Stimulated activated CD4-positive, alpha-beta T cell treated with anti-CD3 and anti-CD28 coated beads, Interleukin-15, amount 100 ng/mL, for 24 hours (primary cell): ENCODE measurements at places on chromosomes 5 and 9.
A peak's percentile ranks its signal among the peaks of the same experiment; 100 is the strongest.

DNA sequence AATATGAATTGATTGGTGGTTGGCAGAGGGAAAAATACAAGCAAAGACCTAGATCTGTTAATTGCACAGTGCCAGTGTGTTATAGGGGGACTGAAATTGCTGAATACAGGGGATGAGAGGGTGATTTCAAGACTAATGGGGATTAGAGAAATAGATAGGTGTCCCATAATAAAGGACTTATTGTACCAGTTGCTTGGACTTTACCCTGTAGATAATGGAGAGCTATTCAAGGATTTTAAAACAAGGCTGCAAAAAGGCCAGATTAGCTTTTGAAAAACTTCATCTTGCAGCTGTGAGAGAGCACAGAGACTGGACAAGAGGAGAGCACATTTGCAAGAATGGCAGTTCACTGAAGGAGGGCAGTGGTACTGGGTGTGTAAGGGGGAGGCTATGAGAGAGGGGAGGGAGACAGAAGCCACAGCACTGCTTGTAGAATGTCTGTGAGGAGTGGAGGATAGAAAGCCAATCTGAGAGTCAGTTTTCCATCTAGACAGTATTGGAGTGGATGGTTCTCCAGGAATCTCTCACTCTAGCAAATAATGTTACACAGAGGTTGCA, 28.8 kb upstream of the SCAMP1 start:
- DNase-seq, result no peak

GRCh38 chr5:74951865-74952264, 85.7 kb upstream of the FAM169A start:
- DNase-seq, result no peak

DNA sequence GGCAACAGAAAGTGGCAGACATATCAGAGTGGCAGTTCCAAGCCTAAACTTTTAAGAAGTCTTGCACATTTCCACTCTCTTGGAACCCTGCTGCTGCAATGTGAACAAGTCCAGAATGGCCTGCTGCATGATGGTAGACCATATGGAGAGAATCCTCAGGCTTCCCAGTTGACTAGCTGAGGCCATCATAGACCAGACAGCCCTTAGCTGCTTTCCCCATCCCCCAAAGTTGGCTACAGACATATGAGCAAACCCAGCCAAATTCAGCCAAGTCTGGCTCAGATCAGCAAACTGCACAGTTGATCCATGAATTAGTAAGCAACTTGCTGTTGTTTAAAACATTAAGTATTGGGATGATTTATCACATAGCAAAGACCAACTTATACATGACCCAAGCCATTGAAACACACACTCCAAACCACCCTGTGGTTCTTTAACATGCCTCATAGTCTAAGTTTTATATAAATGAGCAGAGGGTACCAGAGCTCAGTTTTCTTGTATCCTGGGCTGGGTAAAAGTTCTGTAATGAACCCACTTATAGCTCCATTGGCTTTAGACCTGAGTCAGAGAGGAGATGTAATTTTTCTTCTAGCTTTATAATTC, 19.9 kb downstream of the PPP3R2 start:
- DNase-seq, result no peak

- no peak for DNase-seq
Measured at GRCh38 chr5:74200560-74200959, 440.0 kb downstream of the ENC1 start.

DNA sequence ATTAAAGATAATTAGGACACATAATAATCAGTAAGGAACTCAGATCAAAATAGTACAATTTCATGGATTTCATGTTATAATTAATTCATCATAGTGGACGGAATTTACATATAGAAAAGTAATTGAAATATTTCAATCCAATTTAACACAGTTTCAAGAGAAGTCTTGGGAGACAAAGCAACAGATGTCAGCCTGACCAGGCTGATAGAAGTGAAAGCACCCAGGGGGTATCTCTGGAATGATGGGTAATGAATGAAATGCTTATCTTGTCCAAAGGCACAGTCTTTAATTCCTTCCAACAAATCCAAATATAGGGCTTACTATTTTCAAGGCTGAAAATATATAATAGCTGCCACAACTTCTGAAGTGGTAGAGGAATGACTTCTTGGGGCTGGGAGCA, 629.3 kb upstream of the RGMB start:
- no peak for DNase-seq

DNA sequence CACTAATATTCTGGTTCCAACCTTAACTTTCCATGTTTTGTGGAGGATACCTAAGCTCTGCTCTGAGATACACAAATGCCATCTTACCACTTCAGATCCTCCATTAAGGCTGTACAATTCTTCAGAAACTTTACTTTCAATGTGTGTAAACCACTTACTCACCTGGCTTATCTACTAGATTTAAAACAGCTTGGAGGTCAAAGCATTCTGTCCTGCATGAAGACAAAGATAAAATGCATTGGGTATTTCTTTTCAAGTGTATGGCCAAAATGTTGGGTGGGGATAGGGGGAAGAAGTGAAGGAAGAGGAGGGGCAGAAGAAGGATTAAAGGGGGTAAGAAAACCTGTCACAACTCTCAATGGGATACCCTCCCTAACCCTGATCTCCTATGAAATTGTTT, 939 bp downstream of the GOLGA1 start:
- no peak for DNase-seq

DNA sequence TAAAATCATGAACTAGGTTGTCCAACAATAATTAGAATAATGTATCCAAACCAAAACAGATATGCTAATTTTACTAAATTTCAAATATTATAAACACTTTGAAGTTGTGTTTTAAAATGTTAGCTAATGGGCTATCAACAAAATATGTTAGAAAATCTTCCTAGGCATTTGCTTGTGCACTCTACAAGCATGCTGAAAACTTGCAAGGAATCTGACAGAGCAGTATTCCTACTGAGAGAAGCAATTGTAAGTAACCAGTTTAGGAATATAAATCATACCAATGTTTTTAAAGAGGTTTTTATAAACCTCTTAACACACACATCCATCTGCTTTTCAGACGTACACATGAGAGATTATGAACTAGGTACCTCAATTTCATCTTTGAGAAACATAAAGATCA, 228.4 kb upstream of the TBCA start:
- no peak for DNase-seq

DNA sequence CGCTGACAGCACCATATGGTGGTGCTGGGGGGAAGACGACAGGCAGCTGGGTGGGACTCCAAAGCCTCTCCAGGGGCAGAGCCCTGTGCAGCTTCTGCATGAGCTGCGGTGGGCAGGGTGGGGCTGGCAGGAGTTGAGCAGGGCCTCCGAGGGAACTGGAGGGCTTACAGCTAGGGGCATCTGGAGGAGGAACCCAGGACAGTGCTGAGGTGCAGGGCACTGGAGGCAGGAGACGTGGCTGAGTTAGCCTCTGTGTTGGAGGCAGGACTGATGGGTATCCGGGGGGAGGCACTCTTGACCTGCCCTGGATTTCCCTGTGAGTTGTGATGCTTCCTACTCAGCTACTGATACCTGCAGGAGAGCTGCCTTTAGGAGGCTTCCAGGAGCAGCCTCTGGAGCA, 45.0 kb downstream of the TENT4A start:
- DNase-seq, result no peak

DNA sequence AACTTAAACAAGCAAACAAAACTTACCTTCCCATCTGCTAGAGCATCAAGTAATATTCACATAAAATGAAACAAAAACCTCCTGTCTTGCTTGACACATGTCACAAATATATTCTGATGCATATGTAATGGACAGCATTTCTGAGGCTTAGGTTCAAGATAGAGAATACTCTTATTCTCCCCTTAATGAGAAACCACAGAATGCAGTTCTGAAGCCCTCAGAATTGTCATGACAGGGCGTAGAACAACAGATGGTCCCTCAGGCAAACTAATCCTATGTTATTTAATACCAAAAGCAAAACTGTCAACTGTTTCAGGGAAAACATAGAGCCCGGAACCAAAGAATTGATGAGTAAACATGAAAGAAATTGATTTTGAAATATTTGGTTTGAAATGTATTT, 229.9 kb upstream of the RIOK2 start:
- DNase-seq, result no peak

GRCh38 chr5:73922224-73922623, 296.2 kb downstream of the ARHGEF28 start:
- no peak for DNase-seq

GRCh38 chr5:92548346-92548745, 1032.7 kb downstream of the NR2F1-AS1 start:
- DNase-seq, result no peak

GRCh38 chr9:27660148-27660547, 86.9 kb upstream of the C9orf72 start:
- no peak for DNase-seq

- DNase-seq, result no peak
Measured at GRCh38 chr9:4160249-4160648, 139.6 kb downstream of the GLIS3 start.

DNA sequence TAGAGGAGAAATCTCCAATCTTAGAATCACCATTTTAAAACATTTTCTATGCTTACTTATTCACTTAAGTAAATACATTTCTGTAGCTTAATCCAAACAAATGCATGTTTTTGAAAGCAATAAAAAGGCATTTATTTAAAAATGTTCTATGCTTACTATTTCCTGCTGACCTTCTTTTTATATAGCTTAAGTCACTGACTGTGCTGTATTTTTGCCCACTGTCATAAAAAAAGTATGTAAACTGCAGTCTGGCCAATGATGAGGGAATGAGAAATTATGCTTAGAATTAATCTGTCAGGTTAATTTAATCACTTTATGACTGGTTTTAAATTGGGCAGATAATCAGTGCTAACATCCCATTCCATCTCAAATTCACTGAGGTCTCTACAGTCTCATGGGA, 20.1 kb downstream of the NUDT12 start:
- DNase-seq, result no peak

GRCh38 chr9:4295160-4295559, 4.7 kb downstream of the GLIS3 start:
- no peak for DNase-seq

DNA sequence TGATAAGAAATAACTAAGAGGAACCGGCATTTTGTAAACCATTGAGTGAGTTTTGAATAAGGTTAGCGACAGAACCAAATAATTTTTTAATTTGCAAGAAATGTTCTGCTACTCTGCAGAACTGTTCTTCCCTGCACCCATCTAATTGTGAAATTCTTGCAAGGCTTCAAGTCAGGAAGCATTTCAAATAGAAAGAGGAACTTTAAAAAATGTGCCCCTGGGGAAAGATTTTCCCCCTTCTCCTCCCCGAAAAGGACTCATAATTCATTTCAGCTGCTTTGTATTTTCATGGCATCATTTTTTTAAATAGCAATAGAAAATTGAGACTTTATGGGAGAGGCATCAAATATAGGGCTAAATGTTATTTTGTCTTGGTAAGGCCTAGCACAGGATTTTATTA, 180.9 kb upstream of the ANKRD55 start:
- no peak for DNase-seq

GRCh38 chr5:61397238-61397637, 65.2 kb downstream of the ZSWIM6 start:
- no peak for DNase-seq

GRCh38 chr9:121786998-121787422, 135.6 kb downstream of the DAB2IP start:
- no peak for DNase-seq

DNA sequence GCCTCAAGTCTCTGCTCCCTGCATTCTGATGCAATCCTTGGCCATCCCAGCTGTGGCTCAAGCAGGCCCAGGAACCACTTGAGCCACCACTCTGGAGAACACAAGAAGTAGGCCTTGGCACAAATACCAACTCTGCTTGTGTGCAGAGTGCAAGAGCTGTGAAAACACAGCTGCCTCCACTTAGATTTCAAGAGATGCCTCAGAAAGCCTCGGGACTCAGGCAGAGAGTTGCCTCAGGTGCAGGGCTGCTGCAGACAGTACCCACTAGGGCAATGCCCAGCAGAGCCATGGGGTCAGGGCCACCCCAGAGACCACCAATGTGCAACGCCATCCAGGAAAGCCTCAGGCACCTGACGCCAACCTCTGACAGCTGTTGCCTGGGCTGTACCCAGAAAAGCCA, 82.4 kb downstream of the FREM1 start:
- no peak for DNase-seq

- no peak for DNase-seq
Measured at GRCh38 chr9:133059623-133060022, 2.2 kb upstream of the CEL start.

GRCh38 chr9:95666785-95667155, 150.0 kb upstream of the PTCH1 start:
- DNase-seq, result no peak

GRCh38 chr9:19375538-19375937, 4.5 kb downstream of the RPS6 start:
- no peak for DNase-seq

GRCh38 chr9:137723783-137724445, 105.1 kb downstream of the EHMT1 start:
- peak; percentile 38 for DNase-seq

- DNase-seq, result no peak
Measured at GRCh38 chr5:171637811-171638210, 147.8 kb upstream of the SMIM23 start.

GRCh38 chr9:93678199-93679019, 102.0 kb downstream of the PHF2 start:
- DNase-seq, result peak; percentile 1

GRCh38 chr9:107330420-107330819, 47.3 kb downstream of the RAD23B start:
- no peak for DNase-seq

DNA sequence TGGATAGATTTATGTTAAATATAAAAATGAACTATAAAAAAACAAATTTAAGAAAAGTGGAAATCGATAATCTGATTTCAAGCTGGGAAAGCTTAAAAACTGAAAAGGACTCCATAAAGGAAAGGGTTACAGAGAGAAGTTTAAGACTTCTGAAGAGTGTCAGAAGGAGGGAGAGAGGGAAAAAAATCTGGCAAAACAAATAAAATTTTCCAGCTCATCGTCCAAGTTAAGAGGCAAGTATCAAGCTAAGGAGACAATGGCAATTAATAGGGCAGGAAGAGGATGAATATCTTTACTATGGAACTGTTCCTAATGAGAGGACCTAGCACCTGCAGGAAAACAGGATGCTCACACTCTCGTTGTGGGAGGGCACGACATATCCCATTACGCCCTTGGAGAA, 20.5 kb upstream of the HEXB start:
- no peak for DNase-seq

DNA sequence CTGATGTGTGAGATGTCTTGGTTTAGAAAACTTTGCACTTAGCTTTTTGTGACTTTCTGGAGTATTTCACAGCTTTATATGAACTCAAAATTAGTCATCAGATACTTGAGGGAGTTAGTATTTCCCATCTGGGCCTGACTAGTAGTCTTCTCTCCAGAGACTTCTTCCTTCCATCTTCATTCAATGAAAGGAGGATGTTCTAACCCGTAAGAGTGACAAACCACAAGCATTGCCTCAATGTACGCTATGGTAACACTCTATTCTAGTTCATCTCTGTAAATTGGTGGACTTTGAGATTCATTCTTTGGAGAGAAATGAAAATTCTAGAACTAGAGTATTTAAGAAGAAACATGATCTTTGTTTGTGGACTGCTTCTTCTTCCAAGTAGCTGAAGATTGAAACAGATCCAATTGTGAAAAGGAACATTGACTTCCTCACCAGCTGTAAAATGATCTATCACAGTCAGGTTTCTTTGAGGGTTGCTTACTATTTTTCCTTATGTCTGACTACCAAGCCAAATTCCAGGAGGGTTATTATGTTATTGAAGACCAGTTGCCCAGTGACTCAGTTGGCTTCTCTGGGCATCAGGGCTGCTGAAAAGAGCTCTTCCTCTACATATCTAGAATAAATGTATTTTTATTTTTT, 157.6 kb downstream of the SLC12A2 start:
- DNase-seq, result no peak

GRCh38 chr9:124303762-124304161, 46.0 kb downstream of the NEK6 start:
- DNase-seq, result no peak

GRCh38 chr9:89530726-89531125, 32.8 kb upstream of the SEMA4D start:
- DNase-seq, result no peak
